ENCODE measurements at places on chromosomes 4 and X.
A peak's percentile ranks its signal among the peaks of the same experiment; 100 is the strongest.

- no peak for DNase-seq
Observed at GRCh38 chr4:53912766-53913497, 151.5 kb downstream of the CHIC2 start.

- DNase-seq = no peak
Observed at GRCh38 chrX:112008724-112009123, 73.9 kb downstream of the TRPC5 start.

DNA sequence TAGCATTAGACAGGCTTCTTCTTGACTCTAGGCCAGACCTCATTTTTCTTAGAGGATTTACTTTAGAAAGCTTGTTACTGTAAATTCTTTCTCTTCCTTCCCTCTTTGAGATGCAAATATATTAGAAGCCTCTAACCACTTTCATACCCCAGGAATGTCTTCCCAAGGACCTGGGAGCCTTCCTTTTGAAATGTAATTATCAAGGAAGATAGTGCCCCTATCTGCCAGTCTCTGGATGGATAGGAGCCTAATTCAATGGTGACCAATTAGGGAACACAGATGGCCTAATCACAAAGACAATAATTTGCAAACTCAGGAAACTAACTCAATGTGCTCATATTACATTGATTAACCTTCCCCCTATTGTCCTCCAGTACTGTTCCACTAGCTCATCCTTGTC lies 145.6 kb upstream of the DCAF8L1 start:
- no peak for DNase-seq

- peak; percentile 84 for DNase-seq
Observed at GRCh38 chr4:175435381-175435783, 376.7 kb downstream of the GPM6A start.

DNA sequence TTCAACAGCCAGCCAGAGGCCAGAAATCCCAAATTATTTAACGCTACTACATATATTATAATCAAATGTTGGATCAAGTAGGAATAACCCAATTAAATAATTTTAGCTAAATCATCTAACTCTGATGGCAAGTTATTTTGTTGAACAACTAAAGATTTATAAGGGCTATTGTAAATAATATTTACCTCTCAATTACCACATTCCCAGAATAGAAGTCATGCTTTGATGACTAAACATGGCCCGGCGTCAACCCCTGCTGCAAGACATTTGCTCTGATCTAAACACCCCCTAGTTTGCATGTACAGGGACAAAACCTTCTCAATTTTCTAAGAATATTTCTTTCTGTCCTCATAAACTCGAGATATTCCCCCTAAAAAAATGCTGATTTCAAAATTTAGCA lies 14.2 kb downstream of the VEGFC start:
- DNase-seq = no peak

Measured in NCI-H2029 (cell line).